ENCODE measurements at places on chromosomes 16 and 17.

DNA sequence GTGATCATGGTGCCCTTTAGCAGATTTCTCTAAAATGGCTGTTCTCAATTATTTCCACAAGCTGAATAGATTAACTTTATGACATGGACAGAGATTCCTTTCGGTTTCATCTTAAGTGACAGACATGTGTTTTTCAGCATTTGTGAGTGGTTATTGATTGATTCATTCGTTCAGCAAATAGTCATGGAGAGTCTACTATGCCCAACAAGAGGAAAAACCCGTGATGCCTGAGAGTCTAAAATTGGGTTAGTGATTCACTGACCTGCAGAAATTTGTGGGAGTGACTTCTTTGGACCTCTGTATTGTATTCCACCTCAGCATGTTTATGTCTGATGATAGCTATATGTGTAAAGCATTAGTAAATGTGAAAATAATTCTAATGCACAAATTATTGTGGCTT is 28.0 kb upstream of the DUSP14 start:
- no peak for DNase-seq

- no peak for DNase-seq
Measured at GRCh38 chr16:69838489-69838888, 76.4 kb downstream of the WWP2 start.

DNA sequence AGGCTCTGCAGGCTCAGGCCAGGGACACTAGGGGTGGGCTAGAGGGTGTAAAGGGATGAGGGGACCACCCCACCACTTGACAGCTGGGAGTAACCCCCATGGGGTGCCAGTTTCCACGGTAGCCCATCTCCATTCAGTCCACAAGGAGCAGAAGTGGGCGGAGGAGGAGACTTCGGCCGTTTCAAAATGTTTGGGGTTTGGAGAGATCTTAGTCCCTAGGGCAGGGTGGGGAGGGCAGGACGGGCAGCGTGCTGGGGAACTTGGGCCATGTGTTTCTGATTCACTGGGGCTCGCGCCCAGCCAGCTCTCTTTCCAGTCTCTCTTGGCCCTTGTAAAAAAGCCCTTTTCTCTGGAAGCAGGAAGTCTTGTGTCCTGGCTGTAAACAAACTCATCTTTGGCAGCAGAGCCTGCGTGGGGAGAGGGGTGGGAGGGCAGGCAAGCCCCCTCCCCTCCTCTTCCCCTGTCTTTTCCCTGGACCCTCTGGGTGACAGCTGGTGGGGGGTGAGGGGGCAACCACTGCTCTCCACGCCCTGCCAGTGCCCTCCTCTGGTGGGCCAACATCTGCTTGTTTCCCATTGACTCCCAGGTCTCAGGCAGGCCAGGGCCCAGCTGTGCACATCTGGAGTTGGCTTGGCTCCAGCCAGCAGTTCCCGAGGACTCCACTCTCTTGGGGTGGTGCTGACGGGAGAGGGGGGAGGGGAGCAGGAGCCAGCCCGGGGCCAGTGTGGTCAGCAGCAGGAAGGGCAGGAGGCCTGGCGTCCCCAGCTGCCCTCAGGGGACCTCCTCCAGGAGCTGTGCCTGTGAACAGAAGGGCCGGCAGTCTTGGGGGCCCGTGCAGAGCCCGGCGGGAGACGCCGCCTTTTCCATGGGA is 8.1 kb downstream of the CYGB start:
- DNase-seq = no peak

DNA sequence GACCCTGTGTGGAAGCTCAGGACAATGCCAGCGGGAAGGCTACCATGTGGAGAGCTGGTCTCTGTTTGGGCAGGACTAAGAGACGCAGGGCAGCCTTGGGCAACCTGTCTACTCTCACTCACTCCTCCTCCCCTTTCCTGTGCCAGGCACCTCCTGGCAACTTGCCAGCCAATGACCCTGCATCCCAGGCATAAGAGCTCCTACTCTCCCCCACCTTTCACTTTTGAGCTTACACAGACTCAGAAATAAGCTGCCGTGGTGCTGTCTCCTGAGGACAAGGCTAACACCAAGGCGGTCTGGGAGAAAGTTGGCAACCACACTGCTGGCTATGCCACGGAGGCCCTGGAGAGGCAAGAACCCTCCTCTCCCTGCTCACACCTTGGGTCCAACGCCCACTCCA is 2.6 kb downstream of the HBM start:
- DNase-seq = no peak

- no peak for DNase-seq
Measured at GRCh38 chr17:36933512-36934143, 3.6 kb upstream of the LHX1 start.

DNA sequence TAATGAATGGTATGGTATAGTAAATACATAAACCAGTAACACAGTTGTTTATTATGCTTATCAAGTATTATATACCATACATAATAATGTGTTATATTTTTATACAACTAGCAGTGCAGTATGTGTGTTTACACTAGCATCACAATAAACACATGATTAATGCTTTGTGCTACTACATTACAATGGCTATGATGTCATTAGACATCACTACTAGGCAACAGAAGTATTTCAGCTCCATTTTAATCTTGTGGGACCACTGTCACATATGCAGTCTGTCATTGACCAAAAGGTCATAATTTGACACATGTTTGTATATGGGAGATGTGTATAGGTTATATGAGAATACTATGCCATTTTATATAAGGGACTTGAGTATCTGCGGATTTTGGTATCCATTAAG is 32.7 kb downstream of the TRIM37 start:
- DNase-seq = no peak

- no peak for DNase-seq
Measured at GRCh38 chr17:20187049-20187448, 177.9 kb downstream of the SPECC1 start.

DNA sequence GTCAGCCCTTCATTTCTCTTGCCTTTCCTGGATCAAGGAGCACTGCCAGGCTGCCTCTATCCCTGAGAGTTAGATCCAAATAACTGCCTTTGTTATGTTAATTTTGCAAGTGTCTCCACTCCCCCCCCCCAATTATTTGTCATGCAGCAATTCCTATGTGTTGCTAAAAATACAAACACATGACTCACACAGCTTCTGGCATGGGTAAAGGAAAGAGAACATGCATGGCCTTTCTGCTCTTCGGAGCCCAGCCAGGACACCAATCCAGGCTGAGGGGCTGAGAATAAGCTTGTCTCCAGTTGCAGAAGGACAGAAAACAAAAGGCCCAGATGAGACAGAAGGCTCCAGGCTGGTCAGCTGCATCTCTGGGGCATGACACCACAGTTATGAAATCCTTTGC is 148.0 kb upstream of the TNRC6C start:
- no peak for DNase-seq

- DNase-seq = no peak
Measured at GRCh38 chr17:43667947-43668348, 6.2 kb upstream of the MEOX1 start.

- no peak for DNase-seq
Measured at GRCh38 chr17:5364156-5364555, 55.3 kb downstream of the NUP88 start.

DNA sequence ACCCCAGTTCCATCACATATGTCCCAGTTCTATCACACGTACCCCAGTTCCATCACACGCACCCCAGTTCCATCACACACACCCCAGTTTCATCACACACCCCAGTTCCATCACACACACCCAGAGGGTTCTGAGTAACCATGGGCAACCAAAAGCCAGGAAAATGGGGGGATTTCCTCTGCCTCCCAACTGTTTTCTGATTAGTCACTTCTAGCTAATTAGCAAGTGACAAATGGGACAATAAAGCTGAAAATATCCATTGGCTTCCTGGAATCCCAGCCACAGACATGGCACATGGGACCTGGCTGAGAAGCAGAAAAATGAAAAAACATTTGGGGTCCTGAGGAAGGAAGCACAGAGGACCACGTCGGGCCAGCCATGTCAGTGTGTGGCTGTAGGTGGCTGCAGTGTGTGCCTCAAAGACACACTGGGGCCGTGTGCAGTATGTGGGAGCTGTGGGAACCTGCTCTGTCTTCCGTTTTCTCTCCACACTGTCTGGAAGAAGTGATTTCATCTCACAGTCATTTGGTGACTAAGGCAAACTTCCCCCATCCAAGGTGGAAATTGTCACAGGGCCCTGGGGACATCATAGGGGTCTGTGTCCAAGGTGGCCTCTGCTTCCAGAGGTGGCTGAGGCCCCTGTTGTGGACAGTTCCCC is 106.7 kb downstream of the CMIP start:
- DNase-seq = no peak

DNA sequence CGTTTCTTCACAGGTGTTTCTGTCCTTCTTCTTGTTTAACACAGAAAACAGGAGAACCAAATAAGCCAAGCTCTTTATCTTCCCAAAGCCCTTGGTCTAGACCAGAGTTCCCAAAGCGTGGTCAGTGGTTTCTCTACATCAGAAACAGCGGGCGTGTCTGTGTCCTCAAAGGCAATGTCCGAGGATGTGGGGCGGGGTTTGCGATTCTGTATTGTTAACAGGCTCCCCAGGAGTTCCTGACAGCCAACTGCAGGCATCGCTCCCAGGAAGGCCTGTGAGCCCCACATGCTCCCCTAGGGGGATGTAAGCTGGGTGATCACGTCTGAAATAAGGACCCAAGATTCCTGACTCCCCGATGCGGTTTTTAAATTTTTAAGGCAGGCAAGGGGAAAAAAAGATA is 28.4 kb upstream of the SLC25A19 start:
- DNase-seq = no peak

DNA sequence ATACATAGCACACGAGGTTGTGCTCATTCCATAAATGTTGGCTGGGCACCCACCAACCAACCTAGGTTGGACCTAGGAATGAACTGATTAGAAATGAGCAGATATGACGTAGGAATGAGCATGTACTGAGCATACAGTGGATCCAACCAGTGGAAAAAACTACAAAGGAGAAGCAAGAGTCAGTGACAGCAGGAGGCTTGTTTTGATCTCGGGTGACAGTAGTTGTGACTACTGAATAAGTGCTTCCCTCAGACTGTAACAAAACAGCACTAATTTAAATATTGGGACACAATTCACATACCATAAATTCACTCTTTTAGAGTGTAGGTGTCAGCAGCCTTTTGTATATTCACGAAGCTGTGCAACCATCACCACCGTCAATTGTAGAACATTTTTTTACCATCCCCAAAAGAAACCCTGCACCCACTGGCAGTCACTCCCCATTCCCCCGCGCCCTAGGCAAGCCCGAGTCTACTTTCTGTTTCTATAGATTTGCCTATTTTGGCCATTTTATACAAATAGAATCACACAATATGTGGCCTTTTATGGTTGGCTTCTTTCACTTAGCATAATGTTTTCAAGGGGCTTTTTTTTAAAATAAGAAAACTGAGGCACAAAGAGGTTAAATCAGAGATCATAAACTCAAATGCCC is 7.0 kb downstream of the VAC14 start:
- no peak for DNase-seq

DNA sequence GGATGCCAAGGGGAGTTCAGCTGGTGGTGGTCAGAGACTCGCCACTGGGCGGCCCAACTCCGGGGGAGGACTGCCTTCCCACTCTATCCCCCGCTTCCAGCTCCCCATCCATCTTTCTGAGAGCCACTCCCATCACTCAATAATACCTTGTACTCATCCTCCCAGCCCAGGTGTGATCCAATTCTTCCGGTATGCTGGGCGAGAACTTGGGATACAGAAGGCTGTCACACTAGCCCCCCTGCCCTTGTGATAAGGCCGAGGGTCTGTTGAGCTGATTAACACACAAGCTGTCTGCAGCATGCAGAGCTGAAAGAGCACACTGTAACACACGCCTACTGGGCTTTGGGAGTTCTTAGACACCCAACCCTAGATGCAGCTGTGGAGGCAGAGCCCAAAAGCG is 460.4 kb upstream of the EEF2KMT start:
- no peak for DNase-seq

GRCh38 chr17:80957461-80957941 is 34.1 kb upstream of the CHMP6 start:
- DNase-seq = no peak

DNA sequence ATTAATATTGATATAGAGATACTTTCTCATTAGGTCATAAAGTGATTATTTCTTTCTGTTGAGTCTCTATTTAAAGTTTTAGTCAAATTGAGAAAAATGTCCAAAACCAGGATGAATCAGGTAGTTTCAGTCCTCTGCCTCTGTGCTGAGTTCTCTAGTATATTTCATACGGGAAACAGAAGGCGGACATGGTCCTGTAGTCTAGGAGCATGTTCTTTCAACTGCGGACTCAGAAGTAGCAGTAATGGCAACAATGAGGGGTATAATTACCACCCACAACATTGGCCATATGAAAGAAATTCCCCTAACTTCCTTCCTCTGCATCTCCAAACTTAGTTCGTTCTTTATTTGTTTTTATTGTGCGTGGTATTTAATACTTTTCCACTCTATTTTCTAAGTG is 50.1 kb downstream of the TBX4 start:
- DNase-seq = no peak

GRCh38 chr17:72069586-72070202 is 51.1 kb upstream of the SOX9 start:
- DNase-seq = no peak

- DNase-seq = no peak
Measured at GRCh38 chr16:70592106-70592571, 54.2 kb upstream of the IL34 start.

- no peak for DNase-seq
Measured at GRCh38 chr16:27475561-27475960, 73.6 kb downstream of the IL21R start.

DNA sequence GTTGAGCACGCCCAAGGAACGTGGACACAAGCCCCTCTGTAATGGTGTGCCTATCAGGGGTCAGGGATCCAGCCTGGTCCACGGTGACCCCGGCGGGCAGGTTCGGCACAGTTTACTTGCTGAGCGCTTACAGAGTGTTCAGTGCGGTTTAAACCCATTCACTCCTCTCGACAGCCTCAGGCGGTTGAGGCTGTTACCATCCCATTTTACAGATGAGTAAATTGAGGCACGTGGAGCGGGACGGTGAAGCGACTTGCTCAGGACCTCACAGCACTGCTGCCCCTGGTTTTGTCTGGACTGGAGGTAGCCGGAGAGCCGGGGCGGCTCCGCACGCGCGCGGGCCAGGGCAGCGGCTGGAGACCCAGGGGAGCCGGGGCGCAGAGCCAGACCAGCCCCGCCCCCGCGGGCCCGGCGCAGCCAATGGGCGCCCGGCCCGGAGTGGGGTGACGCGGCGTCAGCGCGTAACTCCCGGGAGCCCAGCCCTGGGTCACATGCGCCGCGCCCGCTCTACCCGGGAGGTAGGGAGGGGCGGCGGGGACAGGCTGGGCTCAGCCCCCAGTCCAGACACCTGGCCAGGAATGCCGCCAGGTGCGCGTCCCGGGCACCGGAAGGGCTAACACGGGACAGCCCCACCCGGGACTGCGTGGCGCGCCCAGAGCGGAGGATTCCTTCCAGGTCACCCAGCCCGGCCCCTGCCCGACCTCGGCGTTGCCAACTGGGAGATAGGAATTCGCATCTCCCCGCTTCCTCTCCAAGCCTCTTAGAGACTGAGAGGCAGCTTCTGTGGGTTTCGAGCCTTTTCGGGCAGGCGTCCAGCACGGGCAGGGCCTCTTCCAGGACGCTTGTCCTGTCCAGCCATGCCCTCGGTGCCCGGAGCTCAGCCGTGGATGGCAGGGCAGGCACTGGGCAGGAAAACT is 3.3 kb upstream of the SREBF1 start:
- DNase-seq = peak; percentile 40

- DNase-seq = no peak
Measured at GRCh38 chr17:74343526-74344284, 17.7 kb downstream of the KIF19 start.
